ENCODE measurements at places on chromosomes 4 and X.

GRCh38 chrX:43643201-43643600, 12.9 kb upstream of the MAOA start:
- DNase-seq, result no peak

DNA sequence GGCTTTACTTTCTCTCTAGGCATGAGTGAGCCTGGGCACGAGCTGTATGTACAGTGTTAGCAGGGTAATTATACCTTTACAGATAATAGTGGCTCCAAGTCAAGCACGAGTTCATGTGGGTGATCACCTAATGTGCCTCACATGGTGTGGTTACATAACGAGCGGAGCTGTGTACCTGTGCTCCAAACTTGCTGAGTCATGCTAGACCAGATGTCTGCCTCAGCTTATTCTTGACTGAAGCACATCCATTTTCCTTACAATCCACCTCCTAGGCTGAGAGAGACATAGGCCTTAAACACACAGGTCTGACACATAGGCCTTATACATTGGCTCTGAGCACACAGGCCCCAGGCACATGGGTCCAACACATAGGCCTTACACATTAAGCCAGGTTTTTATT, 426.6 kb downstream of the GPAT3 start:
- no peak for DNase-seq

- no peak for DNase-seq
Measured at GRCh38 chrX:153784325-153784967, 3.6 kb downstream of the SRPK3 start.

- no peak for DNase-seq
Measured at GRCh38 chr4:108839333-108839732, 76.5 kb upstream of the ETNPPL start.

- DNase-seq, result no peak
Measured at GRCh38 chr4:169617306-169617705, 3.1 kb upstream of the CLCN3 start.
